ENCODE measurements at places on chromosomes 3 and 15.

DNA sequence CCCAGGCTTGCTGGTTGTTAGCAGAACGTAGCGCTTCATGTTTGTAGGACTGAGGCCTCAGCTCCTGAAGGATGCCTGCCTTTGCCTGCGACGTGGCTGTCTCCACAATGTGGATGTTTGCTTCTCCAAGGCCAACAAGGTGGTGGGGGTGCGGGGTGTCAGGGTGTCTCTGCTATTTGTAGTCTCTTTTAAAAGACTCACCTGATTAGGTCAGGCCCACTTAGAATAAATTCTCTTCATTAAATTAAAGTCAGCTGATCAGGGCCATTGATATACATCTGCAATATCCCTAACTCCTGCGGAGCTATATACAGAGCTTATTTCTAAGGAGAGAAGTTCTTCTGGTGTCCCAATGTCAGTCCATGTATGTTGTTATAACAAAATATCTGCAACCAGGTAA is 44.8 kb downstream of the PTPRG start:
- DNase-seq: no peak

GRCh38 chr15:50906954-50907600 is 1.4 kb upstream of the AP4E1 start:
- no peak for DNase-seq

DNA sequence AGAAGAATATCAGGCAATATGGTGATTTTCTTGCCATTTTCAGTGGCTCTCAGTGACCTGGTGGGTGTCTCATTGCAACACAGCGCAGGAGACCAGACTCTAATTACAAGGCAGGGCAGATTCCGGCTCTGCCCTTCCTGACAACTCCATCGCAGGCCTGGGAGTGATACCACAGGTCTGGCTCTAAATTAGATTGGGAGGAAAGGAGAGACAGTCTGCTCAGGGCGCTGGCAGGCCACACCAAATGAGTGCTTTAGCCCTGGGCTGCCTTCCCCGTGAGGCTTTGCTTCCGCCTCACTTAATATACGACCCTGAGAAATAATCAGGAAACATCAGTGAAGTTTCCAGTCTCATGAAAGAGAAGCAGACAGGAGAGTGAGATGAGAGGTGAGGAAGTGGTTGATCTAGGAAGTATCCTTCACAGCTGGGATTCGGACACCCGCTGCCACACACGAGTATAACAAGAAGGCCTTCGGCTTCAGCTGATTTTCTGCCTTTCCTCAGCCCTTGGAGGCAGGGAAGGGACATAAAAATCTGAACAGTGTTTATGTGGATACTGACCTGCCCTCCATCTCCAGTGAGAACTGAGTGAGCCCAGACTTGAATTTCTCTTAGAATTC is 73.7 kb upstream of the PROK2 start:
- DNase-seq: no peak

DNA sequence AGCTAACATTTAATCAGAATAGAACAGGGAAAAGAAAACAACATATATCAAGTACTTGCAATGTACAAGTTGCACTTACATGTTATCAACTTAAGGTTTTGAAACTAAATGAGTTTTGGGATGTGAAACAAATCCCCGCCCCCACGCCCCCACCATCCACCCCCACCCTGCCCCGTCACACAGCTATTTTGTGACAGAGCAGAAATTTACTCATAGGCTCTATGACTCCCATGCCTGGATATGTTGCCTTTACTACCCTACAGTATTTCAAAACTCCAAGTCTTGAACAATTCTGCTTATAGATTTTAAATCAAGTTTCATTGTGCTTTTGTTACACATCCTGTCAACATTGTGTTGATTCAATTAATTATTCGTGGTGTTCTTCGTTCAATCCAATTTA is 18.1 kb upstream of the IL1RAP start:
- DNase-seq: no peak

- peak; percentile 82 for DNase-seq
Observed at GRCh38 chr15:52804526-52805081, 14.5 kb upstream of the ONECUT1 start.

DNA sequence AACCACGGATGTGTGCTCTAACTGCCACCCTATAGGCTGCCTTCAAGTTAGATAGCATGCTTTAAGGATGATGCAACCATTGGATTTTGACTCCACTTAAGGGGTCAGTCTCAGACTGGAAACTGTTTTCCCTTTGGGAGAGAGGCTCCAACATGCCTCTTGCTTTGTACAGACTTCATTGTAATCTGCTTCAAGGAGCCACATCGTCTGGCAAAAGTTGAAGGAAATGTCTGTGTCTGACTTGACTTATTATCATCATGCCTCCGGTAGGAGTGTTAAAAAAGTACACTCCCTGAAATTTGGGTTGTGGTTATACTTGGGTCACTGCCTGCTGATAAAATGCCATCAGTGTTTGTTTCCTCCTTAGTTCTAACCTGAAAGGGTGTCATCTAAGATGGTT is 245.4 kb upstream of the CDIN1 start:
- DNase-seq: no peak

DNA sequence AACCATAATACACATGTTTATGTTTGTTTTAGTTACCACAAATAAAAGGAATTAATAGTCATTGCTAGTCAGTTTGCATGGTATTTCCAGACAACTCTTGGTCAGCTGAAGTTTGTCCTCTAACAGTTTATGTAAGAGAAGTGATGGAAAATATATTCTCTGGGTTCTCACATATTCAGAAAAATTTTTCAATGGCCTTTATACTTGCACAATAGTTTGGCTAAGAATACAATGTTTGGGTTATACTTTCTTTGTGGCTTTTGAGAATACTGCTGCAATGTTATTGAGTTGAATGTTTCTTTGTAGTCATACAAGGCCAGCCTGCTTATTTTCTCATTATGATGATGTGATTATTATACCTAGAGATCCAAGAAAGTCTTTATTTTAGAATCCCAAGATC is 133.9 kb downstream of the RAP2B start:
- DNase-seq: no peak

DNA sequence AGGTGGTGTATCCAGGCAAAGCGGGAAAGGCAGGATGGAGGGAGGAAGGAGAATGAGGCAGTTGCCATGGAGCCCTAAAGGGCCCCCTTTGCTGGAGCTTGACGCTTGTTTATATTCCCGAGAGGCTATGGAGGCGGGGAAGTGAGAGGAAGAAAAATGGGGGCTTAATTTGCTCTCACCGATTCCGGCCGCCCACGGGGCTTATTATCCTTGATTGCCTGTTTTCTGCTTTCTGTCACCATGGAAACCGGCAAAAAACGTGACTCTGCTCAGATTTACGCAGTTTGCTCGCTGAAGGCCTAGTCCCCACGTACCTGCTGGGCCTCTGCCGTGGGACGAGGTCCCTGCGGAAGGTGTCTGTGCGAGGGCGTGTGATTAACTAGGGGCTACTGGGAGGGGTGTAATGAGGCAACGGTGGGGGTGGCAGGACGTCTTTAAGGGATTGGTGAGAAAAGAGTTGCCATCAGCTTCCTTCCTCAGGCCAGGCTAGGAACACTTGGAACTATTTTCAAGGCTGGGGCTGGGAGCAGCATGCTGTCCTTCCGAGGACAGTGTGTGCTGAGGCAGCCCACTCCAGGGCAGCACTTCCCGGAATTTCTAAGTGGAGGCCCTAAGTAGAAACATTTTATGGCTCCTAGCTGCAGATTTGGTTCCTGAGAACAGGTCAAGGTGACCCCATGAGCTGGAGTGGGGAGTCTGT is 110.8 kb upstream of the NDN start:
- no peak for DNase-seq

- no peak for DNase-seq
Observed at GRCh38 chr3:3027976-3028567, 82.1 kb downstream of the IL5RA start.

- DNase-seq: peak; percentile 98
Observed at GRCh38 chr15:75450307-75451201, 936 bp downstream of the SIN3A start.

DNA sequence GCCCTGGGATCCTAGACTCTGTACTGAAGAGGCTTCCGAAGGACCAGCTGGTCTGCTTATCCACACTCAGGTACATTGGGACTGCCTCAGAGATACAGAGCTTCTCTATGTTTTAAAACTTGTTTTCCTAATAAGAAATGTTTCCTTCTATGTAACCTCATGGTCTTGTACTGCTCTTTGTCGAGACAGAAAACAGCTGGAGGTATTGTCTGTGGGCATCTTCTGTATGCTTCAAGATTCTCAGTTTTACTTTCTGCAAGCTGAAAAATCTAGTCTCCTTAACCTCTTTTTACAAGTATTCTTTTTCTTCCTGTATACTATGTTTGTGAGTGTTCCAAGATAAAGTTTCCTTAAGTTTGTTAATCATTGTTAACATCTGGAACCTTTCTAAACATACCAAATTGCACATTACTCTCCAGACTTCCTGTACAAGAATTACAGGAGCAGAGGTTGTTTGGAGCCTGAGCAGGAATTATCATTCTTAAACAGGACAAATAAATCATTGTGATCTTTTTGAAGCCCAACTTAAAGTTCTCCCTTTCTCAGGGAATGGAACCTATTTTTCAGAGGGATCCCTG is 358.3 kb upstream of the CFAP20DC start:
- no peak for DNase-seq

- DNase-seq: no peak
Observed at GRCh38 chr3:118447339-118447738, 587.3 kb downstream of the IGSF11 start.

DNA sequence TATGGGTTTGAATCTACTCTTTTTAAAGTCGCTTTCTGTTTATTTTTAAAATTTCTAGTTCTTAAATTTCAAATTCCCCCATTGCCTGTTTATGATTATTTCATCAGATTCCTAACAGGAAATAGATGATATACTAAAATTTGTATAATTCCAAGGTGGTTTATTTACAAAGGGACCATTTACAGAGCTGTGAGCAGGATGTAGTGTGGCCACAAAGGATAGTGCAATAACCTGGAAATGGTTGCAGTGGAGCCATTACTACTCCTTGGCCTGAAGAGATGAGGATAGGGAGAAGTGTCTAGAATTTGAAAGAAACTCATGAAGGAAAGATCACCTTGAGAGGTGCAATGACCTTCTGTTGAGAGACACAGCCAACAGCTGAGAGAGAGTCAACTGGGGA is 58.5 kb upstream of the AP4E1 start:
- no peak for DNase-seq

- peak; percentile 74 for DNase-seq
Observed at GRCh38 chr3:159813822-159814531, 174.7 kb upstream of the IL12A start.

- peak; percentile 84 for DNase-seq
Observed at GRCh38 chr3:134601539-134602439, 49.0 kb downstream of the KY start.

DNA sequence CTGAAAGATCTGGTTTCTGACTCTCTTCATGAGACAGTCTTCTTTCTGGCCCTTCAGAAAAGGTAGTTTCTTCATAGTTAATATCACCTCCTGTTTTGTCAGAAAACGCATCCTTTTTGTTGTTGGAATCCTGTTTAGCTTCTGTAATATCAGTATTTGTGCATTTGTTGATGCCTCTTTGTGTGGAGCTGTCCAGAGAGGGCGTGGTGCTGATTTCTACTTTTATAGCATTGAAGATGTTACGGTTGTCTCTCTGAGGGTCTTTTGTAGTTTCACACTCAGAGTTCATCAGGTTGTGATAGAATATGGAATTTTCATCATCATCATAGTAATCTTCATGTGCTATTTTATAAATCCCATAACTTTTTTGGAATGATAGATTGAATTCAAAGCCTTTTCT is 8.9 kb downstream of the GPR149 start:
- peak; percentile 23 for DNase-seq

DNA sequence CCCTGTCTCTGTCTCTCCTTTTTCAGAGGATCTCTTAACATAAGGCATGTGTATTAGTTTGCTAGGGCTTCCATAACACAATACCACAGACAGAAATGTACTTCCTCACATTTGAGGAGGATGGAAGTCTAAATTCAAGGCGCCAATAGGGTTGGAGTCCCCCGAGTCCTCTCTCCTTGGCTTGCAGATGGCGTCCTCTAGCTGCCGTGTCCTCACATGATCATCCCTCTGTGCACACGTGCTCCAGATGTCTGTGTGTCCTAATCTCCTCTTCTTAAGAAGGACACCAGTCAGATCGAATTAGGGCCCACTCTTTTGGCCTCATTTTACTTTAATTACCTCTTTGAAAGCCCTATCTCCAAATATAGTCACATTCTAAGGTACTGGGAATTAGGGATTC is 23.0 kb upstream of the BFSP2 start:
- DNase-seq: no peak

- DNase-seq: no peak
Observed at GRCh38 chr3:72210261-72210660, 425.3 kb upstream of the PROK2 start.

- no peak for DNase-seq
Observed at GRCh38 chr3:116001151-116001621, 377.9 kb downstream of the GAP43 start.

DNA sequence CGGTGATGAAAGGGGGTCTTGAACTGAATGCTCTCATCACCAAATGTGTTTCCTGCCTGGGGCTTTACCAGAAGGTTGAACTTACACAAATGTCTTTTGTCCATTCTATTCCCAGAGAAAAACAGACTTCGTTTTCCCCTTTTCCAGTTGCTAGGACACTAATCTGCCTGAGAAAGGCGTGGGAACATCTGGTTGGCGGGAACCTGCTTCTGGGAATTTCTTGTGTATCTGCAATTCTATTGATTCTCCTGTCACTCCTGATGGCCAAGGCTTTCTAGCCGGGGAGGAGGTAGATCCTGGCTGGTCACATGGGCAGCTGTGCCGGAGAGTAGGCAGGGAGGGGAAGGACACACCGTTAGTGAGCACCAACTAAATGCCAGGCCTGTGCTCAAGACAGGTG is 31.1 kb upstream of the CCDC174 start:
- peak; percentile 43 for DNase-seq

GRCh38 chr15:91946075-91946474 is 92.6 kb downstream of the SLCO3A1 start:
- no peak for DNase-seq

DNA sequence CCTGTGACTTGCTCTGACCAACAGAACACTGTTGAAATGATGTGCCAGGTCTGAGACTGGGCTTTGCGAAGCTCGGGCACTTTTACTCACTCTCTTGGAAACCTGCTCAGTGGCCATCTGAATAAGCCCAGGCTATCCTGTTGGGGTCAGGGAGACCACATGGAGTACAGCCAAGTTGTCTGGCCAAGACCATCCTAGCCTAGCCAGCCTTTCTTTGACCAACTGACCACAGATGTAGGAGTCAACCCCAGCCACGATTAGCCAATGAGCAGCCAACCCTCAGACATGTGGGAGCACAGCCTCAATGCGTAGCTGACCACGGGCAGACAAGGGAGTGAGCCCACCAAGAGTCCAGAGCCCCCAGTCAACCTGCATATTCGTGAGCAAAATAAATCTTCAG is 26.1 kb downstream of the CCR9 start:
- DNase-seq: no peak
